ENCODE measurements at places on chromosomes 16 and 17. TPM values are rescaled to one million over a fixed set of nuclear protein-coding genes. Genes with fewer than 3 reads are reported as not detected.

GRCh38 chr16:83350481-83350880 is 457.3 kb upstream of the HSBP1 start:
- DNase-seq: no peak
- H3K27me3 ChIP-seq: no peaks in the 10 kb centered on the region
- H3K4me3 ChIP-seq: no peak overlapping the region
- no peaks in the 10 kb centered on the region for H3K36me3 ChIP-seq
- no peaks in the 10 kb centered on the region for H3K4me1 ChIP-seq

DNA sequence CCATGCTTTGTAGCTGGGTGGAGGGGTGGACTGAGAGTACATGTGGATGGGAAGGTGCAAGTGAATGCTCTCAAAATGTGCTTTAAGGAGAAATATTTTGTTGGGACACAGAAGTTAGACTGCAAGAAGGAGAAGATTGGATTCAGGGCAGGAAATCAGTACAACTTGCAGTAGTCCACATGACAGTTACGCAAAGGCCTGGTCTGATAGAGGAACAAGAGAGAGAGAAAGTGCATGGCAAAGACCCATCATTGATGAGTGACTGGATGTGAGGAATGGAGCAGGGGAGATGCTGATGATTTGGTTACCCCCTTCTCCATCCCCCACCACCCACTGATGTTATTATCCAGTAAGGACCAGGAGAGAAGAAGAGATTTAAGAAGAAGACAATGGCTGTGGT is 472.8 kb downstream of the MAF start:
- H3K4me1 ChIP-seq: no peaks in the 10 kb centered on the region
- H3K4me3 ChIP-seq: no peak overlapping the region
- no peaks in the 10 kb centered on the region for H3K27me3 ChIP-seq
- H3K36me3 ChIP-seq: no peaks in the 10 kb centered on the region
- no peak for DNase-seq

- no peaks in the 10 kb centered on the region for H3K27me3 ChIP-seq
- H3K36me3 ChIP-seq: no peaks in the 10 kb centered on the region
- no peak for DNase-seq
- H3K4me3 ChIP-seq: no peak overlapping the region
These were observed 218.9 kb downstream of the USP22 start for GRCh38 chr17:20823905-20824304.

- no peaks in the 10 kb centered on the region for H3K4me1 ChIP-seq
- DNase-seq: no peak
These were observed 66.7 kb downstream of the SOX9 start for GRCh38 chr17:72187556-72187955.

DNA sequence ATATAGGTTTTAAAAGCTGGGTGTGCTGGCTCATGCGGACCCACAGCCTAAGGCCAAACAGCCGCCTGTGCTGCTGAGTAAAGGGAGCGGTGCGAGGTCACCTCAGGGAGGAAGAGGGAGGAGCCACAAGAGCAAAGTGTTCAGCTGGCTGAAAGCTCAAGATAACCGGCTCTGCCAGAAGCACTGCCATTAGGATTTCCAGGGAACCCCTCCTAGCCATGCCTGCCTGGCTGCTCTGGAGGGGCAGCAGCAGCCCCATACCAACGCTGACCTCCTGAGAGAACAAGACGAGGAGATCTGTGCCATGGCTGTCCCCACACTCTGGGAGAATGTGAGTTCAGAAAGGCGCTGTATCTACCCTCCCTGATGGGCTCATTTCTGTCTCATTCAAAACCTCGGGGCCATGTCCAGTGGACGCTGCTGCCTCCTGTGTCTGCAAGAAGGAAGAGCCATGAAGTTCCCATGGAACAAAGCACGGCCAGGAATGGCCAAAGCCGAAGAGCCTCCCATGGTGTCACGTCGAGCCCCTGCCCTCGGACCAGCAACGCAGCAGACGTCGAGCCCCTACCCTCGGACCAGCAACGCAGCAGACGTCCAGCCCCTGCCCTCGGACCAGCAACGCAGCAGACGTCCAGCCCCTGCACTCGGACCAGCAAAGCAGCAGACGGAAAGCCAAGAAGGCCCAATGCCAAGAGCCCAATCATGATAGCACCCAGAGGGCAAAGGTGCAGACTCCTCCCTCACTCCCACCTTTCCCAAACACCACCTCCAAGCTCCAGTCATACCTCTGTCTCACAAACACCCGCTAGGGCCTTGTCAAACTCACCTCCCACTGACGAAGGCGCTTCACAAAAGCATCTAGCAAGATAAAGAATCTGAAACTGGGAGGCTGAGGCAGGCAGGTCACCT is 107.0 kb downstream of the ANKRD11 start:
- H3K4me3 ChIP-seq: no peak overlapping the region
- H3K36me3 ChIP-seq: no peaks in the 10 kb centered on the region
- no peak overlapping the region for H3K27ac ChIP-seq
- DNase-seq: peak; percentile 44

DNA sequence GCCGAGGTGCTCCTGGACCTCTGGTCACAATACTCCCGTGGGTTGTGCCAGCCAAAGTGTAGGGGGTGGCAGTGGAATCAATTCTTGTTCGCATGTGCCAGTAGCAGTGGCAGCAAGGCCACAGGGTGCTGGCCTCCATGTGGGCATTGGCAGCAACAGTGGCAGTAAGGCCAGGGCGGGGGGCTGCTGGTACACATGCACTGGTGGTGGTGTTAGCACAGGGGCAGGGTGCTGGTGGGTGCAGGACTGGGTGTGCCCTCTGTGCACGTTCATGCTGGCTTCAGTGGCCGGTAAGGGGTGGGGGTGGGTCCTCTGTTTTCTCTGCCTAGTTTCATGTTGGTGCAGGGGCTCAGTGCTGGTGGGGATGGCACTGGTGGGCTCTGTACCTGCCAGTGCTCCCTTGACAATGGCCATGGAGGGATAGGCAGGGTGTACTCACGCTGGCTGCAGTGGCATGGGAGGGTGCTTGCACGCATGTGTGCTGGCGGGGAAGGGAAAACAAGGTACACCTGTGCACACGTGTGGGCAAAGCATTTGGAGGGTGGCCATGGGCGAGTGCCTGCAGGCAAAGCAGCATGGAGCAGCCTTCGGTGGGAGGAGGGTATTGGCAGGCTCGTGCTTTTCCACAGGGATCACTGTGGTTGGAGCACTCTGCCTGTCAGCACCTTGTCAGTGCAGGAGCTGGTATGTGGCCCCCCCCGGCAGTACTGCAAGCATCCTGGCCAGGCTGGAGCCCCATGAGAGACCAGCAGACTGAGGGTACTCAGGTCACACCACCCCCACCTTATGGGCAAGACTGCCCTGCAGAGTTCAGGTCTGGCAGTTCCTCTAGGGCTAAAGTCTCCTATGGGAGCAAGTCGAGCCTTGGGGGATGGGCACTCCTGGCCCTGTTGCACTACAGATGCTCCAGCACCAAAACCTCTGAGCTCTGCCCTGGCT is 35.8 kb downstream of the NF1 start:
- no peak overlapping the region for H3K27ac ChIP-seq
- no peak for DNase-seq
- H3K36me3 ChIP-seq: no peaks in the 10 kb centered on the region
- no peaks in the 10 kb centered on the region for H3K27me3 ChIP-seq
- H3K4me3 ChIP-seq: no peak overlapping the region
- H3K4me1 ChIP-seq: no peaks in the 10 kb centered on the region

ASB16 gene
- total RNA-seq: 0.11 TPM

SYCE1L gene
- total RNA-seq: 18.8 TPM

PRSS33 gene
- total RNA-seq: not detected

MYL4 gene
- not detected for total RNA-seq

CDIP1 gene
- 19.5 TPM for total RNA-seq

Data from CD4-positive, alpha-beta T cell (primary cell).